ENCODE measurements at places on chromosomes 1 and 21.
A peak's percentile ranks its signal among the peaks of the same experiment; 100 is the strongest.

GRCh38 chr21:25737421-25737820 is 2.6 kb downstream of the GABPA start:
- no peak for DNase-seq

- peak; percentile 74 for DNase-seq
Observed at GRCh38 chr1:84164161-84164560, 20.1 kb downstream of the PRKACB start.

DNA sequence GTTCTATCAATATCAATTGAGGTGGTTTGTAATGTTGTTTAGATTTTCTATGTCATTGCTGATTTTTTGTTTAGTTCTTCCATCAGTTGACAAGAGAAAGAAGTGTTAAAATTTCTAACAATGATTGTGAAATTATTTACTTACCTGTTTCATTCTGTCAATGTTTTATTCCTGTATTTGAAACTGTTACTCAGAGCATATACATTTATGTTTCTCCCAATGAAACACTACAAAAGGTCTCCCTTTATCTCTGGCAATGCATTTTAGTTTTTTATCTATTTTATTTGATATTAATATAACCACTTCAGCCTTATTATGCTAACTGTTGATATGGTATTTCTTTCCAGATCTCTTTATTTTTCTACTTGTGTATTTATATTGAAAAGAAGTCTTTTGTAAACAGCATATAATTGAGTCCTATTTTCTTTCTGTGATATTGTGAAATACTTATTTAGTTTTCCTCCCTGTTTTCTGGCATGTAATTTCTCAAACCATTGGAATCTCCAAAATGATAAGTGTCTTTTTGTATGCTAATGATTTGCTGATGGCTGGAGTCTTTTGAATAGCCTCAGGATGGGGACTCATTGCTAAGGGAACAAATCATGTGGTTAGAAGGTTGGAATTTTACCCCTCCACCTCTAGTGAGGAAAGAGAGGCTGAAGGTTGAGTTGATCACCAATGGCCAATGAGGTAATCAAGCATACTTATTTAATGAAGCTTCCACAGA is 122.0 kb downstream of the ADSS2 start:
- DNase-seq = no peak

- no peak for DNase-seq
Observed at GRCh38 chr1:94382201-94382600, 36.0 kb upstream of the ABCD3 start.

- DNase-seq = no peak
Observed at GRCh38 chr1:237012788-237013383, 8.6 kb upstream of the MT1HL1 start.

GRCh38 chr1:48228156-48228555 is 5.6 kb downstream of the SLC5A9 start:
- DNase-seq = no peak

GRCh38 chr1:74650561-74650960 is 23.0 kb downstream of the ERICH3 start:
- DNase-seq = no peak

GRCh38 chr1:75764057-75764655 is 21.9 kb upstream of the RABGGTB start:
- DNase-seq = no peak

GRCh38 chr21:37974081-37974480 is 57.8 kb upstream of the KCNJ6 start:
- DNase-seq = no peak

- no peak for DNase-seq
Observed at GRCh38 chr1:15295696-15296095, 48.7 kb downstream of the FHAD1 start.

DNA sequence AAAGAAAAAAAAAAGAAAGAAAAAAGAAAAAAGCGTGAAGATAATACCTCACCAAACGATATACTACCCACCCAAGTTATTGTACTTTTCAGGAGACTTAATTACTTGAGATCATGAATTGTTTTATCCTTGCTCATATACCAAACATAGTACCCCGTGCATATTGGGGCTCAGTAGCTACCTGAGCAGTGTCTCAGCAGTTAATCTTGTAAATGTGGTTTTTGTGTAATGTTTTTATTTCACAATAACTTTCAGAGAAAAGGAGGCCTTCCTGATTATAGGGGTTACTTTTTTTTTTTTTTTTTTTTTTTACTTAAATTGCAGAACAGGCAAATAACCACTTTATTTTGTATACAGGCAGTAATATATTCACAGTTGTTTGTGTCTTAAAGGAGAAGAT is 80.3 kb downstream of the OSBPL9 start:
- DNase-seq = no peak

DNA sequence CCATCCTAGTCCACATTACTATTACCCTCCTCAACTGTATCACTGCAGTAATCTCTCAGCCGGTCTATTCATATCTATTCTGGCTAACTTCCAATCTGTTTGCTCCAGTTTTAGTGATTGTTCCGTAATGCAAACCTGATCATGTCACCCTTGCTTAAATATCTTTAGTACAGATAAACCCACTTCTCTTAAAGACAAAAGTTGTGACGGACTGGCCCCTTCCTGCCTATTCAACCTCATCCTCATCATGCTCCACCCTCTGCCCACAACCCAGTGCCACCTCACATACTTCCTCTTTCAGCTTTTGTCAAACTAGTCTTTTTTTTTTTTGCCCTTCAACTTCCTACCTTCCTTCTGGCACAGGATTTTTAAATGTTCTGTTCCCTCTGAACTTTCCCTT is 2.8 kb upstream of the C1orf162 start:
- DNase-seq = peak; percentile 74
